ENCODE measurements at places on chromosomes 13 and 19. TPM values are rescaled to one million over a fixed set of nuclear protein-coding genes. Genes with fewer than 3 reads are reported as not detected.
A peak's percentile ranks its signal among the peaks of the same experiment; 100 is the strongest.

- peaks cover 1% of the 10 kb centered on the region for H3K36me3 ChIP-seq
- no peaks in the 10 kb centered on the region for H3K4me1 ChIP-seq
- H3K27me3 ChIP-seq = no peaks in the 10 kb centered on the region
- peak; percentile 74 for DNase-seq
- no peak overlapping the region for H3K4me3 ChIP-seq
Observed at GRCh38 chr19:47790398-47790814, 11.9 kb downstream of the SELENOW start.

- H3K4me3 ChIP-seq = no peak overlapping the region
- DNase-seq = no peak
- no peak overlapping the region for H3K27ac ChIP-seq
- no peaks in the 10 kb centered on the region for H3K4me1 ChIP-seq
Observed at GRCh38 chr19:28217022-28217421, 995.9 kb downstream of the UQCRFS1 start.

The FXYD1 gene
- 0.43 TPM for total RNA-seq

DNA sequence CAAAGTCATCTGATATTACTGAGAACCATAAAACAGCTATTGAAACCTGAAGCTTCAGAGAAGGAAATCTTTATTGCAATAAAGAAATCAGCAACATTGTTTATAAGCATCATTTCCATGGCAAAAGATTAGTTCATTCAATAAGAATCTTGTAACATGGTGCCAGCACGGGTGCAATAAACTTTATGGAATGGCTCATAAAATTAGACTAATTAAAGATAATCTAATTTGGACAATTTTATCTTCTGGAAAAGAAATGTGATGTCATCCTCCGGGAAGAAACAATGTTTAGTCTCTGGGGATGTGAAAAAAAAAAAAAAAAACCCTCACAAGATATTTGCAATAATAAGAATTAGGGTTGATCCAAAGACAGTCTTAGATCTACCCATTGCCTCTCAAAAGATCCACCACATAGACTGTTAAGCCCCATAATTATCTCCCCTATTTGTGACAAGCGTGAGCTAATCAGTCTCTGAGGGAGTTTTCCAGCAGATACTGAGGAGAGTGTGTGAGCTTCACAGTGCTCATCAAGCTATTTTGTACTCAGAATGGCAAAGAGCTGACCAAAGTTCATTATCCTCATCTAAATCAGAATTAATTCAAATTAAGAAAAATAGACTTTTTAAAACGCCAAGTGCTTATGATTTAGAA lies 297.0 kb upstream of the EDNRB start:
- no peak for DNase-seq
- H3K4me3 ChIP-seq = no peak overlapping the region
- no peak overlapping the region for H3K27ac ChIP-seq
- no peaks in the 10 kb centered on the region for H3K4me1 ChIP-seq

DNA sequence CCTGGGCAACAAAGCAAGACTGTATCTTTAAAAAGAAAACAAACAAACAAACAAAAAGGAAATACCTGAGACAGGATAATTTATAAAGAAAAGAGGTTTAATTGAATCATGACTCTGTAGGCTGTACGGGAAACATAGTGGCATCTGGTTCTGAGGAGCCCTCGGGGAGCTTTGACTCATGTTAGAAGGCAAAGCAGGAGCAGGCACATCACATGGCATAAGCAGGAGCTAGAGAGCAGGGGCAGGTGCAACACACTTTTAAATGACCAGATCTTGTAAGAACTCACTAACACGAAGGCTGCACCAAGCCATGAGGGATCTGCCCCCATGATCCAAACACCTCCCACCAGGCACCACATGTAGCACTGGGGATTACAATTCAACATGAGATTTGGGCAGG lies 13.2 kb upstream of the OR10H2 start:
- no peaks in the 10 kb centered on the region for H3K27me3 ChIP-seq
- no peak for DNase-seq
- H3K36me3 ChIP-seq = no peaks in the 10 kb centered on the region
- H3K4me1 ChIP-seq = no peaks in the 10 kb centered on the region
- no peak overlapping the region for H3K4me3 ChIP-seq
- H3K27ac ChIP-seq = no peak overlapping the region

The ZIK1 gene
- total RNA-seq = 5.3 TPM

GRCh38 chr19:21580101-21580500 lies 74.7 kb downstream of the ZNF429 start:
- DNase-seq = no peak
- H3K36me3 ChIP-seq = no peaks in the 10 kb centered on the region
- no peaks in the 10 kb centered on the region for H3K27me3 ChIP-seq
- H3K27ac ChIP-seq = no peak overlapping the region
- no peak overlapping the region for H3K4me3 ChIP-seq

- no peaks in the 10 kb centered on the region for H3K27me3 ChIP-seq
- H3K36me3 ChIP-seq = no peaks in the 10 kb centered on the region
- peaks cover 7% of the 10 kb centered on the region for H3K4me1 ChIP-seq
- H3K27ac ChIP-seq = no peak overlapping the region
- peak; percentile 80 for DNase-seq
Observed at GRCh38 chr19:46442808-46443450, 14.2 kb upstream of the PNMA8C start.

The OR7A5 gene
- not detected for total RNA-seq

The MUC16 gene
- not detected for total RNA-seq

- H3K27me3 ChIP-seq = peaks cover 12% of the 10 kb centered on the region
- no peak overlapping the region for H3K4me3 ChIP-seq
- no peaks in the 10 kb centered on the region for H3K4me1 ChIP-seq
- H3K27ac ChIP-seq = no peak overlapping the region
- no peak for DNase-seq
Observed at GRCh38 chr13:21256351-21256761, 79.9 kb downstream of the MRPL57 start.

DNA sequence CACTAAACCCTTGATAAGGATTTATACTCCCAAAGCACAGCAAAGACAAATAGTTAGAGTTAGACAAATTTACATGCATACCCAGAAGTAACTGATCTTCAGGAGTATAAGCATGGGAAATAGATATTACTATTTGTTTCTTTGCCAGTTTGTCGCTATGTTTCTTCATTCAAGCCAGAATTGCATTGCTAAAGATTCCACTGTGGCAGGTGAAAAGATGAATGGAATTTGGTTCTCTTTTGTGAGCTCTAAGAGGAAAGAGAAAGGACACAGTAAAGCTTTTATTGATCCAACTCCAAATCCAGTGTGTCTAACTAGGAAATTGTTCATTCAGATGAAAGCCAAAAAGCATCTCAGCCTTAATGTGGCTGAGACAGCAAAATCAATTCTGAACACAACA lies 292.3 kb upstream of the SPRY2 start:
- H3K4me1 ChIP-seq = no peaks in the 10 kb centered on the region
- H3K4me3 ChIP-seq = no peak overlapping the region
- H3K27me3 ChIP-seq = no peaks in the 10 kb centered on the region
- no peak overlapping the region for H3K27ac ChIP-seq

DNA sequence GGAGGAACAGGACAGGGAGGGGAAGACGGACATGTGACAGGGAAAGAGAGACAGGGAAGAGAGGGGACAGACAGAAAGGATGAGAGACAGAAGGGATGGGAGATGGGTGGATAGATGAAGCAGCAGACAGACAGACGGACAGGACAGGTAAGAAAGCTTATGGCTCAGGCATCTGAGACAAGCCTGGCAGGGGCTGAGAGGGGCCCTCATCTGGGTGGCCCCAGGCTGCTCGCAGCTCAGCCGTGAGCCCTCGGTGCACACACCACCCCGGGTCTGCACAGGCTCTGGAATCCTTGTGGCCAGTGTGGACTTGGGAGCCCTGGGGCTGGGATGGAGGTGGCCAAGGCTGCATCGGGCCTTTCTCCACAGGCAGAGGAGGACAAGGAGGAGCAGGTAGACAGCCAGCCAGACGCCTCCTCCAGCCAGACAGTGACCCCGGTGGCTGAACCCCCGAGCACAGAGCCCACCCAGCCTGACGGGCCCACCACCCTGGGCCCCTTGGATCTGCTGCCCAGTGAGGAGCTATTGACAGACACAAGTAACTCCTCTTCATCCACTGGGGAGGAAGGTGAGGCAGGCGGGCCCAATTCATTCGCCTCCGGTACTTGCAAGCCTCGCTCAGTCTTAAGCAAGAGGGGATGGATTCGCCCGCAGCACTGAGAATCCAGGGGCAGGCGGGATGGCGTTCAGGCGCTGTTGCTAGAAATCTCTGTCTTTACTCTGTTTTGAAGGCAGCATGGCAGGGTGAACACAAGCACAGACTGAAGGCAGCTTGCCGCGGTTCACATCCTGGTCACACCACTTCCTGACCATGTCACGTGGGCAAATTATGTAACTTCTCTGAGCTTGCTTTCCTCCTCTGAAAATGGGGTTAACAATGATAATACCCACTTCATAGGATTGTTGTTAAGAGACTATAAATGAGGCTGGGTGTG lies 14.0 kb downstream of the GRAMD1A start:
- H3K4me1 ChIP-seq = no peaks in the 10 kb centered on the region
- no peak for DNase-seq
- H3K27ac ChIP-seq = no peak overlapping the region
- no peak overlapping the region for H3K4me3 ChIP-seq
- no peaks in the 10 kb centered on the region for H3K27me3 ChIP-seq
- H3K36me3 ChIP-seq = no peaks in the 10 kb centered on the region

- H3K27ac ChIP-seq = no peak overlapping the region
- H3K4me1 ChIP-seq = no peaks in the 10 kb centered on the region
- H3K27me3 ChIP-seq = peaks cover 21% of the 10 kb centered on the region
- peak; percentile 6 for DNase-seq
- H3K4me3 ChIP-seq = peak overlapping the region; percentile 70
Observed at GRCh38 chr13:60267498-60268202, 103.9 kb upstream of the DIAPH3 start.

The ZNF382 gene
- total RNA-seq = 7.1 TPM

- no peaks in the 10 kb centered on the region for H3K36me3 ChIP-seq
- no peak for DNase-seq
- no peaks in the 10 kb centered on the region for H3K4me1 ChIP-seq
- H3K27ac ChIP-seq = no peak overlapping the region
- H3K27me3 ChIP-seq = no peaks in the 10 kb centered on the region
Observed at GRCh38 chr13:72199640-72200039, 332.6 kb upstream of the DACH1 start.

GRCh38 chr19:40147693-40148347 lies 43.4 kb upstream of the MAP3K10 start:
- H3K27ac ChIP-seq = peak overlapping the region; percentile 85
- no peaks in the 10 kb centered on the region for H3K36me3 ChIP-seq
- H3K4me3 ChIP-seq = peak overlapping the region; percentile 77
- H3K4me1 ChIP-seq = peaks cover 14% of the 10 kb centered on the region

DNA sequence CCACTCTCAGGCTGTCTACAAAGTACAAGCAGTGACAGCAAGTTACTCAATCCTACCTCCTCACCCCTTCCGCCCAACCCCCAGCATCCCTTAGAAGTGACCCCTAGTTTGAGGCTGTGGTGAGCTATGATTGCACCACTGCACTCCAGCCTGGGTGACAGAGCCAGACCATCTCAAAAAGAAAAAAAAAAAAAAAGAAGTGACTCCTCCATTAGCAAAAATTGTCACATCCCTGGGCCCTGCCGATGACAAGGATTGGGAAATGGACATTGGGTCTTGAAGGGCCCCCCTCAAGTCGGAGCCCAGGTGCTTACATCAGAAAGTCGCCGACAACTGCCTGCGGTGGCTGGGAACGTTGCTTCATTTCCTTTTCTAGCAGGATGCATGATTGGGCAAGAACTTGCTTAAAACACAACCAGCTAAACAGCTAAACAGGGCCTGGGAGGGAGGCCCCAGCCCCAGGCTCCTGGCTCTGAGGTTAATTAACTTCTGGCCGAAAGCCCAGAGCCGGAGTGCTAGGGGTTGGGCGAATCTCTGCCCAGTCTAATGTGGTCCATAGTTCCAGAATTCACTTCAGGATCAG lies 15.3 kb downstream of the RAB3D start:
- peak overlapping the region; percentile 70 for H3K27ac ChIP-seq
- no peaks in the 10 kb centered on the region for H3K27me3 ChIP-seq
- H3K4me1 ChIP-seq = peaks cover 16% of the 10 kb centered on the region

DNA sequence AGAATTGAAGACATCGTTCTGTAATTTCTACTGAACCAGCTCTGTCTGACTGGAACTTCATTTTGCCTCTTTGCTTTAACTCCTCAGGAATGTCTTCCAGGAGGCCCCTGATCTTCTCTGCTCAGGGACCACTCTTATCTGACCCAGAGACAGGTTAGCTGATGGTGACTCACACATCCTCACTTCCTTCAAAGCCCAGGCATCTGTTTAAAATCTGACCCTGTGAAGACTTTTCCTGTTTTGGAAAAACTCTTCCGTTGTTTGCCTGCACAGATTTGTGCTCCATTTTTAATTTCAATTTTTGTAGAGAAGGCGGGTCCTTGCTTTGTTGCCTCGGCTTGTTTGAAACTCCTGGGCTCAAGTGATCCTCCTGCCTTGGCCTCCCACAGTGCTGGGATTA lies 1.6 kb downstream of the ARL11 start:
- H3K27ac ChIP-seq = no peak overlapping the region
- no peak overlapping the region for H3K4me3 ChIP-seq
- no peak for DNase-seq
- no peaks in the 10 kb centered on the region for H3K4me1 ChIP-seq

DNA sequence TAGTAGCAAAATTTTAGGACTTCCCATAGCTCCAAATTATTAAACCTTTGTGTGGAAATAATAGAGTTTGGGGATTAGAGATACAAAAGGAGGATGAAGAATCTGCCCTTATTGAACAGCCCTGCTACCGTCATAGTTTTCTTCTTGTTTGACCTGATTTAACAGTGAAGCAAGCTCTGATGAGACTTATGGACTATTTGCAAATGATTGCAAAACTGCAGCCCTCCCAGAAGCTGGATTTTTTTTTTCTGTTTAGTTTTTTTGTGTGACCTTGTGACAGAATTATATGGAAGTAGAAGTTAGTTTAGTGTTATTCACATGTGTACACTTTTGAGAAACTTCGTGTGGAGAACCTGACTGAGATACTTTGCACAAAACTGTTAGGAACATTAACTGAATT lies 267.8 kb downstream of the KCNRG start:
- H3K27ac ChIP-seq = no peak overlapping the region
- DNase-seq = no peak
- H3K4me3 ChIP-seq = no peak overlapping the region
- H3K27me3 ChIP-seq = no peaks in the 10 kb centered on the region

DNA sequence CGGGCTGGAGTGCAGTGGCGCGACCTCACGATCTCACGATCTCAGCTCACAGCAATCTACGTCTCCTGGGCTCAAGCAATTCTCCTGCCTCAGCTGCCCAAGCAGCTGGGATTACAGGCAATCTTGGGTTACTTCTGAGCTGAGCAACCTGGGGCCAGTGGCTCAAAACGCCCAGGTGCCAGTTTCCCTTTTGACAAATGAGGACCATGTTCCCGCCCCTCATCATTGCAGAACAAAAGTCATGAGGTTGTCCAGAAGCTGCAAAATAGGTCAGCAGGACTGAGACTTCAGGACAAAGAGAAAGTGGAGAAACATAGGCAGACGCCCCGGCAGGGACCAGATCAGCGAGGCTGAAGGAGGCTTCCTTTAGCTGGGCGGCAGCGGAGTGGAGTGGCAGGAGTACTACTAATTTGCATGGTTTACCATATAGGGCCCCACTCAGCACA lies 3.3 kb upstream of the ADGRE5 start:
- no peak overlapping the region for H3K27ac ChIP-seq
- no peak for DNase-seq
- no peaks in the 10 kb centered on the region for H3K36me3 ChIP-seq
- H3K4me1 ChIP-seq = peaks cover 9% of the 10 kb centered on the region

The SIGLEC11 gene
- total RNA-seq = not detected

GRCh38 chr19:31334101-31334848 lies 15.0 kb downstream of the TSHZ3 start:
- H3K27ac ChIP-seq = peak overlapping the region; percentile 28
- H3K4me3 ChIP-seq = no peak overlapping the region
- peak; percentile 71 for DNase-seq
- H3K27me3 ChIP-seq = no peaks in the 10 kb centered on the region

- no peak overlapping the region for H3K4me3 ChIP-seq
- H3K36me3 ChIP-seq = no peaks in the 10 kb centered on the region
- peaks cover 33% of the 10 kb centered on the region for H3K4me1 ChIP-seq
- peak; percentile 25 for DNase-seq
Observed at GRCh38 chr13:44818428-44818827, 170.8 kb downstream of the NUFIP1 start.
